Left cardiac atrium (tissue), 4 donors: ENCODE measurements at places on chromosomes 2 and 18.

GRCh38 chr2:1032030-1032429 is 81.4 kb downstream of the SNTG2 start:
- DNase-seq, result no peak

DNA sequence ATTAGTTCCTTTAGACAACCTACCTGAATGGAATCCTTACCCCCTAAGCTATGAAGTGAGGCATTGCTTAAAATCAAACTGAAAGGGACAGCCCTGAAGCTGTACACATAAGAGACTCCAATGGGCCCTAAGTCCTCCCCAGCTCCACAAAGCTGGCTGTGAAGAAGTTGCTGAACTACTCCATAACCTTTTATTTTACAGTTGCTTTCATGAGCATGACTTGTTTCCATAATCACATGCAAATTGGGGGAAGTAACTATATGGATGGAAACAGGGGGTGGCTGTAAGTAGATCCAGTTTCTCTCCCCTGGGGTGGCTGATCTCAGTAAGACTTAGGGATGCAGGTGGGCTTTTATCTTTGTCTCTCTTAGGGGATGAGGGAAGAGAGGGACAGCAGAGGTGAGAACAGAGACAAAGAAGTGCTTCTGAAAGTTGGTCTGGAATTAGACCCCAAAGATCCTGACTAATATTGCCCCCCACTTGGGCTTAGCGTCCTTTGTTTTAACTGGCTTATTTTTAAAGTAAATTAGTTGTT is 5.5 kb downstream of the FZD5 start:
- DNase-seq, result no peak

DNA sequence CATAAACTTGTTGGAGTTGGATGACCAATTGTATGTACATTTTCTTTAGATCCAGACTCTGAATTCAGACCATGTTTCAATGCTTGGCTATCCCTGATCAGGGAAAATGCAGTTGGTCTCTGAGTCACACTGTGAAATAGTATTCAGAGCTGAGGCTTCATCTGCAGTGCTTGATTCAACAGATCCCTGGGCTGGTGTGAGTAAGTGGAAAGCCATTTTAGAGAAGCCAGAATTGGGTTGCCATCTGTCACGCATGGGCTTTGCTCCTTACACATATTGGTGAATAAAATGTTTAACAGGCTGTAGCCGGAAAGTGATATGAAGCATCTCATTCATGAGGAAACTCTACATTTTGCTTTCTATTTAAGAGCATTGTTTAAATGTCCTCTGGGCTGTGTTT is 50.0 kb upstream of the ACYP2 start:
- DNase-seq, result no peak

- no peak for DNase-seq
These were observed 105.0 kb downstream of the SMC6 start for GRCh38 chr2:17648581-17648980.

DNA sequence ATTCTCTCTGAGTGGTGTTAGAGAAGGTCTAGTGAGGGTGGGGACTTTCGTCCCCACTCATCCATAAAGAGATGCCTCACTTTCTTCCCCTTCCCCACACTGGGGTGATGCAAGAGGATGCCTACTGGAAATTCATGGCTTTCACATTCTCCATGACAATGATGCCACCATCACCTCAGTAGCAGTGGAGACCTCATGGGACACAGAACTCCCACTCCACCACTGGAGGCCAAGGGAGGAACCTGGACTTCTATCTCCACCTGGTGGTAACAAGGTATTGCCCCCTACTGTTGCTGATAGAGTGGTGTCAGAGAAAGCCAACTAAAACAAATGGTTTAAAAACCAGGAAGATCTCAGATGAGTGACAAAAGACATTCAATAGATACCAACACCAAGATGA is 110.9 kb downstream of the INHBB start:
- DNase-seq, result no peak

DNA sequence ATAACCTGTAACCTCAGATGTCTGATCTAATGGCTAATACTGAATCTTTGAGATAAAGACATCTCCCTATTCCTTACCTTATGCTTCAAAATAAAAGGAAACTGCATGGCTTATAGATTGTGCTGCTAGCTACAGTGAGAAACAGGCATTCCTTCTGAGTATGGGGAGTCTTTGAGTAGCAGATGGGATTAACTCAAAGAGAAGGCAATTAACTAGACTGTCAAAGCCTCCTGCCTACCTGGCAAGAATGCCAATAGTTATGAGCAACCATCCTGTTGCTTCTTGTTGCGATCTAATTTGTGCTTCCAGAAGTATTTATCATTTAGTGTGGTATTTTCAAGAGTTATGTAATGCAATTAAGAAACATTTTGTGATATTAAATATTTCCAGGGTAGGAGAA is 660.0 kb upstream of the TMEFF2 start:
- no peak for DNase-seq

DNA sequence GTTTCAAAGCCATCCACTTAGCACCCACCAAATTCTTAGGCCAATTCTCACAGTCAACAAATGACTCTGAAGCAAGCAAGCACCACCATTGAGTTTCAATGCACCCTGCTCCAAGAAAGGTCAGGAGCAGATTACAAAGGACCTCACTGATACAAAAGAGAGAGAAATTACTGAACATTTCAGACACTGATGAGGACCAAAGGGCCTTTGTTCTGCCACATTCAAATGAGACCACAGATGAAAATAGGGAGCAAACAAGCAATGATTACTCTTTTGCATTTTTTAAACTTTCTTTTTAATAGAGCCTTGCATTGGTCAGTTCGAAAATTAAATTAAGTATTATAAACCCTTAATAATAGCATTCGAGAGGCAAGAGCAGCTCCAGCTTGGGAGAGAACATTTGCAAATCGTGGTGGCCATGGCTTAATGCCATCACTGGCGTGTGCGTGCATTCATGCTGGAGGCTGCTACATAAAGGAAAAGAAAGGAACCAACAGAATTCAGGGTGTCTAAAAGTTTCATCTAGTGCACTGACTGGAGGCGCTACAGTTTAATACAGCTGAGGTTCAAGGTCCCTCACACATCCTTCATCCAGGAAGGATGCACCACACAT is 87.5 kb downstream of the KLF7 start:
- DNase-seq, result no peak

DNA sequence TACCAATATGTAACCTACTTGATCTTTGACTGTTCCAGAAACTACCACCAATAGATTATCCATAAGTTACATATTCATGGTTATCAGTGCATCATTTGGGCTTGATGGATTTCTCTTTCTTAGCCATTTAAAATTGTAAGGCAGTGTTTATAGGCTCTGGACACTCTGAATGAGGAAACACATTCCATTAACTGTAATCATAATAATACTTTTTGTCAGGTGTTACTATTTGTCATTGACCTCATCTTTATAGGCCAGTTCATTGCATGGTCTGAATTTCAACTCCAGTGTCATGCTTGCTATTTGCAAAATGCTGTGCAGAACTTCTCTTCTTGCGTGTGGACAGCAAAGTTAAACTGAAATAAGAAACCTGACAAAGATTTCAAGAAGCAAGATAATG is 1340.2 kb upstream of the ZEB2 start:
- no peak for DNase-seq
